ENCODE measurements at places on chromosomes 12 and 14.

DNA sequence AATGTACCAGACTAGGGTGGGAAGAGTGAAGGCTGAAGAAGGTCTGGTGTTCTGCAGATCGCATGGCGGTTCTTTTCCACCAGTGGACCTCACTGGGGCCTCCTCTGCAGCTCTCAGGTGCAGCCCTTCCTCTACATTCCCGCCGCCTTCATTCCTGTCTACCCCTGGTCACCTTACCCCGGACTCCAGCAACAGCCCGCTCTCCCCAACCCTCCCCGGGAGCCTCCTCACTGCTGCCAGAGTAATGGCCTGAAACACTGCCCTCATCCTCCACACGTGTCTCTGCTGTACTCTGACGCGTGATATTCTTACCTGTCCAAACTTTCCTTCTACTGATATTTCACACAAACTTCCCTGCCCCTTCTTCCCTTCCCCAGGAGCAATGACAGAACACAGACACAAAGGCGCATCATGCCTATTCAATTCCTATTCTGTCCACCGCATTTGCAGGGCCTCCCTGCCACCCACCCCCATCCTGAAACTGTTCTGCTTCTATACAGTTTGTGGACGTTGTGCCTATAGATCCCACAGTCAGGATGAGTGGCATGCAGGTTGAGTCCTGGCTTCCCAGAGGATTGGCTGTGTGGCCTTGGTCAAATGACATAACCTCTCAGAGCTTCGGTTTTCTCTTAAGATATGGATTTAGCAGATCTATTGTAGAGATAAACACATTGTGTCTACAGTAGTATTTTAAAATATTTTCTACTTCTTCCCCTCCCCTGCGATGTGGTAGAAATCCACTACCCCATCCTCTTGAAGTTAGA lies 1.7 kb upstream of the NUAK1 start:
- DNase-seq, result no peak

DNA sequence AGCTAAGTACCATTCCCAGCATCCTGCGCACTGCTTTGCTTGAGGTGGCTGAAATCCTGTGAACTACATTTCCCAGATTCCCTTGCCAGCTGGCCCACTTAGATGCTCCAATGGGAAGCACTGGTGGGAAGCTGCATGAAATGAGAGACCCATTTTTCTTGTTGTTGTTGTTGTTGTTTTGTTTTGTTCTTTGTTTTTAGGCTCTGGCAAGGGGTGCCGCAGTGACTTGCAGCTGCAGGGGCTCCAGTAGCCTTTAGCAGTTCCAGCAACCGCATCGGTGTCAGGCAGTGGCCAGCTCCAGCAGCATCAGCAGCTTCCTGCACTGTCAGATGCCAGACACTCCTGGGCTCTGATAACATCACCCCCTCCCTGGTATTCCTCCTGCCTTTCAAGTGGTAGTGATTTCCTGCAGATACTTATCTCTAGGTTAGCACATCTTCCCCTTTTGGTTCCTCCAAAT lies 8.8 kb upstream of the EGLN3 start:
- DNase-seq, result peak; percentile 86

DNA sequence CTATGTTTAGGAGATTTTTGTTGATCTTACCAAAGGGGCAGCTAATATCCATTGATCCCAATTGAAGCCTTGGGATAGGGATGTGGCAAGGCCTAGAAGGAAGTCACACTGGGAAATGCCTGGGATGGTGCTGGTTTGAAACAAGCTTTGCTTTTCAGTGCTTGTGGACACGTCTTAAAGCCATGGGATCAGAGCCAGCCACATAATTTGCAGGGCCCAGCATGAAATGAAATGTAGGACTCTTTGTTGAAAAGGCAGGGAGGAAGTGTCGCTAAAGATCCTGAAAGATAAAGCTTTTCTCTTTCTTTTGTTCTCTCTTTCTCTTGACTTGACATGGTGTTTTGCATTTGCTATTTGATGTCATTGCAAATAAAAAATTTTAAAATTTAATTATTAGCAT lies 5.0 kb downstream of the TTC9 start:
- DNase-seq, result no peak

GRCh38 chr12:57726151-57726883 lies 12.2 kb downstream of the AGAP2 start:
- DNase-seq, result peak; percentile 66

All from Ammon's horn (tissue), 1 donor.